ENCODE measurements at places on chromosomes 13 and 19.
A peak's percentile ranks its signal among the peaks of the same experiment; 100 is the strongest.

DNA sequence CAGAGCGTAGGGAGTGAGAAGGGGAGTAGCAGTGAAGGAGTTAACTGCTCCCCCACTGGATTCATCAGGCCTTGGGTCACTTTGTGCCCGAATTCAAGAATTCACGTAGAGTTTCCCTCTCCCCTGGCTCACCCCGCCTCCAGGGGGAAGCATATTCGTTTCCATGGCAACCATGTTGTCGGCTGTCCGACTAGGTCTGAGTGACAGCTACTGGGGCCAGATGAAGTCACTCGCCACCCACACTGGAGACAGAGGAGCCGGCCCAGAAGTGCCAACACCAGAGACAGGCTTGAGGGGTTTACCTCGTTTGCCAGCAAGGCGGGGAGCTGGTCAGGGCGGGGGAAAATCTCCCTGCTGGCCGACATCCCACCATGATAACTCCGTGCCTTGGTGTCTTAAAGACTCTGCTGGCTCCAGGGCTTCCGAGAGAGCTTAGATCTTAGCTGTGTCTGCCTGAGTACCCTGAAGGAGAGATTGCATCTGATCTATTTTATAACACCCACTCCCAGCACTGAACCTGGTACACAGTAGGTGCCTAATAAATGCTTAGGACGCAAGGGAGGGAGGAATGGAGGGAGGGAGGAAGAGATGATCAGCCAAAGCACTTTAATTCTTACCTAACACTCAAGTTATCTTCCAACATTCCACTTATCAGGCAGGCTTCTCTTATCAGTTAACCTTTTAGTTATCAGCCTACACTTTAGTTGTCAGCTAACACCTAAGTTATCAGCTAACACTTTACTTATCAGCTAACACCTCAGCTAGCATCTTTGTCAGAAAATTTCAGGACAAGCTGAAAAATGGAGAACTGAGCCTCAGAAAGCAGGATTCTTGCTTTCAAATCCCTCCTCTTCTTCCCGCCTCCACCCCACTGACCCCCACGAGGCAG, 57.2 kb upstream of the ZNRF4 start:
- DNase-seq = no peak

GRCh38 chr19:46902402-46902766, 41.6 kb downstream of the ARHGAP35 start:
- no peak for DNase-seq

DNA sequence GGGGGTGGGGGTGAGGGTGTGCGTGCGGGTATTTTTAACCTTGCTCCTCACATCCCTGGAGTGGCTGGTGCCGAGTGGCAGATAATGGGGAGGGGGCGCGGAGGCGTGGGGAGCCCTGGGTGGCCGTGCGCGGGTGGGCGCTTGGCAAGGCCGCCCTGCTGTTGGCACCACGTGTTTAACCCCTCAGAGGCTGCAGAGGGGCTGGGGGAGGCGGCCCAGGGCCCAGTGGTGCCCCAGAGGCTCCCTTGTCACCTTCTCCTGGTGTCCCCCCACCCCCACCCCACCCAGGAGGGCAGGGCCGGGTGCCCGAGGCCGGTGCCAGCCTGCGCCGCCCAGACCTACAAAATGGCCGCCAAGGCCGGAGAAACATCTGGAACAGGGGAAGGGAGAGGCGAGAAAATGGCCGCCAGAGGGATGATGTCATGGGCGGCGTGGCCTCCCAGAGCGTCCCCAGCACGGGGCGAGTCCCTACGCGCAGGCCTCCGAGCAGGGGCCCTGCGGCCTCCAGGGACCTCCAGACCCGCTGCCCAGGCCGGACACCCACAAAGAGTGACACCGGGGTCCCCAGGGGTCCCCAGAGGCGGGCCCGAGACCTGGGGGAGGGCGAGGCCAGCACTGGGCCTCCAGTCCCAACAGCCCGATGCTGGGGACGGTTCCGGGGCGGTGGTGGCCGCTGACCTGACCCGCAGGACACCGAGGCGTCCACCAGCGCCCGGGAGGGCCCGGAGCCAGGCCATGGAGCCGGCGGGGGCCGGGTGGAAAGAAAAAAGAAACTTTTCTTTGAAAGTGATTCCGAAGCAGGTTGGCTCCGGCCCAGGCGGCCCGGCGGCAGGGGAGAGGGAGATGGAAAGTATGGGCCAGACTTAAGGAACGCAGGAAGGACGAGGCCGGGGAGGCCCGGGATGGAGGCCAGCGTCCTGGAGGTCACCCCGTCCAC, 38.2 kb downstream of the NFIC start:
- DNase-seq = no peak

- DNase-seq = peak; percentile 90
Measured at GRCh38 chr19:3607303-3608078, 816 bp upstream of the TBXA2R start.

- no peak for DNase-seq
Measured at GRCh38 chr13:21046203-21046602, 15.2 kb downstream of the LATS2 start.

DNA sequence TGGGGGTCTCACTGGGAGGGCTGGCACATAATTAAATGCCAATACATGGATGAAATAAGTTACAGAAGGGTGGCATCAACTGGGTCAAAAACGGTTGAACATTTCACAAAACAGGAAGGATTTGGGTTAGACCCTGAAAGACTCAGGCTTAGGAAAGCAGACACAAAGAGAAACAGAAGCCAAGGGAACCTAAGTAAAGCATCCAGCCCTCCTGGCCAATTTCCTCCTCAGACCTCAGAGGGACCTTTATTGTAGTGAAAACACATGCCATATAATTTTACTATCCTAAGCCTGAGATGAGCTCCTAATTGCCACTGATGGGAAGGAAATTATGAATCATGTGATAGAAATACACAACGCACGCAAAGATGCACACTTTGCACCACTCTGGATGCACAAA, 12.1 kb upstream of the CEACAM3 start:
- DNase-seq = no peak

DNA sequence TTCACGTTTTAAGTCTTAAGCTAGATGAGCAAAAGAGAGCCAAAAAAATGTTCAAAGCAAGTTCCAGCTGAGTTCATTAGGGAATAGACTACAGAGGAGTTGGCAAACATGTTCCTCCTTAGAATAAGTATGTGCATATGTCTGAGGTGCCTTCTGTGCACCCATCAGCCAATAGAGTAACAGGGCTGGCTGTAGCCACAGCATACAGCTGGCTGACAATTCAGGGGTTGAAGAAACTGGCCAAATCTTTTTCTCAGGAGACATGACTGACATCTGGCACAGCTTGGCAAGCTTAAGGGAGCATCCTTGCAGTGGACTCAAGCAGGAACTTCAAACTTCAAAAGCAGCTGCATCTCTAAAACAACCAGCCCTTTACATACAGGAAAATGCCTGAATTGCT, 414.8 kb upstream of the PCDH20 start:
- DNase-seq = no peak

DNA sequence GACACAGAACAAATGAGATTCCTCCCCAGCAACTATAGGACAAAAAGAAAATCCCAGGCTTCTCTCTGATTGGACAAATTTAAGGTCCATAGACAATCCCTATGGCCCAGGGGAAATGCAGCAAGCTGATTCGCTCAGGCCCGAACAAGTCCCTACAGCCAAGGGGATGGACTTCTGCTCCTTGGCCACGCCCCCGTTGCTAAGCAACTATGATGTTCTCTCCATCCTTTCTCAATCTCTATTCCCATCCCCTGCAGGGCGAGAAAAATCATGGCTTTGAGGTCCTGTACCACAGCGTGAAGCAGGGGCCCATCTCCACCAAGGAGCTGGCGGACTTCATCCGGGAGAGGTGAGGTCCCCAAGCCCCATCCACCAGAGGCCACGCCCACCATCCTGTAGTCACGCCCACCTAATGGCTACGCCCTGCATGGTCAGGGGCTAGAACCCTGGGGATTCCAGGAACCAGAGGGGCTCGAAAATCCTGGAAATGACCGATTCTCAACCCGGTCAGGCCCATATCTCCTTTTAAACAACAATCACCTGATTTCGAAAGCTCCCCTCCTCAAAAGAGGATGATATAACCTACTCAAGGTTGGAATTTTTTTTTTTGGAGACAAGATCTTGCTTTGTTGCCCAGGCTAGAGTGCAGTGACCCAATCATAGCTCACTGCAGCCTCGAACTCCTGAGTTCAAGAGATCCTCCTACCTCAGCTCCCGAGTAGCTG, 11.4 kb downstream of the FCHO1 start:
- no peak for DNase-seq

DNA sequence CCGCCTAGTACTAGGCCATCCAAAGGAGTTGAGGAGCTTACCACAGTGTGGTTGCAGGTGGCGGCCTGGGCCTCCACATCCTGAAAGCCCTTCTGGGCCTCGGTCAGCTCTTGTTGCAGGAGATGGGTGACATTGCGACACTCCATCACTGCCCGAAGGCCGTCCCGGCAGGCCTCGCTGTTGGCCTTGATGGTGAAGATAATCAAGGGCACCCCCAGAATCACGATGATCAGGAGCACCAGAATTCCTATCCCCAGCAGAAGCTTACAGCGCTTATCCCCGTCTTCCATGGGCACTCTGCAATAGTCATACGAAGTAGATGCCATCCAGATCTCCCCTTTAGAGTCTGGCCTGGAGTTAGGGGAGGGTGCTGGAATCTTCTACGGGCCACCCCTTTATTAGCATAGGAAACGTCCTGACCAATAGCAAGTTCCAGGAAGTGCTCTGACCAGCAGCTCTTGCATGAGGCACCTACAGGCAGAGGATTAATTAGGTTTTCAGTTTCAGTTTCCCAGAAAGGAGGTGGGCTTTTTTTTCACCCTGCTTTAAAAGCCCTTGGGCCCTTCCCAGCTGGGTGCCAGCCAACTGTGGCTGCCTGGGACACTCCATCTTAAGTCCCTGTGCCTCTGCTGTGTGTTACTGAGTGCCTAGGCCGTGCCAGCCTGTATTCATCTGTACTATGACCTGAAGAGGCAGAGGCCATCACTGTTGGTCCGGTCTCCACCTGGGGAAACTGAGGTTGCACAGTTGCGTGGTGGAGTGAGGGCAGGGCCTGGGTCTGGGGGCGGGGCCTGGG, at the start of gene BST2:
BST2 (minus strand) TSS at position 381 of the 796 bp plus-strand sequence; CDS start at position 326, 55 bp downstream.
- no peak for DNase-seq

DNA sequence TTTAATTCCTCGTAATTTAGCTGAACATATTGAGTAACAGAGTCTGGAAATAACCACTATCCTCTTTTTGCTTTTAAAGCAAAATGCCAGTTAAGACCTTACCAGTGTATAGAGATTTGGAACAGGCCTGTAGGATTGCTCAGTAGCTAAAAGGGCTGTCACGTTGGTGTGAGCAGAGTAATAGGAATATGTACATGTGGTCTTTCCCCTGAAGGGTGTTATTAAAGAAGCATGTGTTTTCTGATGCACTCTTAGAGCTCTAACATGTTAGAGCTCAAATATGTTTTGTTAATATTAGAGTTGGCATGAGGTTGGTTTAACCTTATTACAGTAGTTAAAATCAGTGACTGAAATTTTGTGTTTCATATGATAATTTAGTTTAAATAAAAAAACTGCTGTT, 172.9 kb downstream of the PDS5B start:
- no peak for DNase-seq

DNA sequence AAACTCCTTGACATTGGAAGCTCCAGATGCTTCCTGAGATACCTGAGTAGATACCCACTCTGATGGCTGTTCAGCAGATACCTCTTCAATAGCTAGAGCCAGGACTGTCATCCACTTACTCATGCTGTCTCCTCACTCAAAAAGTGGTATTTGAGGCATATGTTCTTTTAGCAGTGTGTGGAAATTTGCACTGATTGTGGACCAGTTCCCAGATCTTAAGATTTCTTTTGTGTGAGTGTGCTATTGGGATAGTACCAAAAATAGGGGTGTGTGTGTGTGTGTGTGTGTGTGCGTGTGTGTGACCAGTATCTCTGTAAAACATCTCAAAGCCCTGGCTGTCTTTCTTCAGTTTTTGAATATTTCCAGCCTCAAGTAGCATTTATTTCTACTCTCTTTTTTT, 108.3 kb downstream of the SLITRK5 start:
- no peak for DNase-seq

All from H54 (cell line).